ENCODE measurements at places on chromosomes 2 and 18.

GRCh38 chr18:46260879-46261143, 156.6 kb downstream of the HAUS1 start:
- no peak for DNase-seq

- DNase-seq, result no peak
These were observed 32.8 kb upstream of the B3GNT7 start for GRCh38 chr2:231362555-231363184.

DNA sequence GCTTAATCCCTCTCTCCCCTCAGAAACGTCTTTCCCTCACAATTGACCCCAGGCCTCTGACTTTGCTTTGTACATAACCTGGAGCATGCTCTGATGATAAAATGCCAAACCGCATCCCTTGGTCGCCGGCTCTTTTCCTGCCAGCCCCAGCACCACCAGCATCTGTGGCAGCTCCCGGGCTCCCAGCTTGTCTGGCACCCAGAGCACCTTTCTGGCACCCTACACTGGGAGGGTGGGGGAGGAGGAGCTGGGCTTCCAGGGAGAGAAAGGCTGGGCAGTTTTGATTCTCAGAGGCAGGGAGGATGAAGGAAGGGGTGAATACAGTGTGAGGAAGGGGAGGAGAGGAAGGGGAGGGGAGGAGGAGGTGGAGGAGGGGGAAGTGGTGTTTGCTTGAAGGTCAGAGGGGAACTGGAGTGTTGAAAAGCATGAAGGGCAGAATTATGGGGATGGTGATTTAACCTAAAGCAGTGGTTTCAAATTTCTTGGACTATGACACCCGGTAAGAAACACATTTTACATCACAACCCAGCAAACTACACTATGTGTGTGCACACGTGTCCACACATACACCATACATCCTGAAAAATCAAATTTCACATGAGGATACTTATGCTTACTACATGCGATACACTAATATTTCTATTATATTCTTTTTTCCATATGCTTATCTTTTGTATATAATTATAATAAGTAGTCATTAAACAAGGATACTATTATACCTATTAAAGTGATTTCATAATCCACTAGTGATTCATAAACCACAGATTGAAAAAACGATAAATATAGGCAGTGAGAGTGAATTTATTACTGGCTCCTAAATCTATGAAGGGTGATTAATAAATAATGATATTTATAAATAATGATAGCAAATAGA, 30.0 kb upstream of the IGFBP2 start:
- no peak for DNase-seq

- no peak for DNase-seq
These were observed 48.2 kb downstream of the KCMF1 start for GRCh38 chr2:85019121-85019520.

DNA sequence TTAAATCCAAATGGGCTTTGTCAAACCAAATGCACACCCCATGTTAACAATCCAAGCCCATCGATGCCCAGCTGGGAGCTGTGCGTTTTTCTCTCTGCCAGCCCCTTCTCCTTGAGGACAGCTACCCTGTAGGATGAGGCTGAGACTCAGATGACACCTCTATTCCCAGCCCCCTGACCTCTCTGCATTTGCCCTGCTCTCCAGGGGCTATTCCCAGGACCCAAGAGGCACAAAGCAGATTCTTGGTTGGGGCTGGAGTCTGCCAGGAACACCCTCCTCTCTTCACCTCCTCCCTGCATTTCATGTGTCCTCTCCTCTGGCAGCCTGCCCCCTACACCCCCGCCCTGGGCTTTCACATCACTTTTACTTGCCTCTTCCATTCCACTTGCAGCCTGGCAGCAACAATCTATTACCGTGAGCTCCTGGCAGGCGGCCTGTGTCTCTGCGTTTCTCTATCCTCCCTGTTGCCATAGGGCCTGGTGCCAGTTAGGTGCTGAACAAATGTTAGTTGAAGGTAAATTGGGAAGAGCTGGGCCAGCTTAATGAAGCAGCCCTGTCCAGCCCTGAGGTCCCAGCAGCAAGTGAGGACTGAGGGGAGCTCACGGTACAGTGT, 51.8 kb downstream of the ADD2 start:
- DNase-seq, result no peak

GRCh38 chr2:46086578-46087070, 210.6 kb upstream of the EPAS1 start:
- DNase-seq, result no peak

GRCh38 chr2:70620020-70620419, 66.4 kb upstream of the TGFA start:
- DNase-seq, result no peak

DNA sequence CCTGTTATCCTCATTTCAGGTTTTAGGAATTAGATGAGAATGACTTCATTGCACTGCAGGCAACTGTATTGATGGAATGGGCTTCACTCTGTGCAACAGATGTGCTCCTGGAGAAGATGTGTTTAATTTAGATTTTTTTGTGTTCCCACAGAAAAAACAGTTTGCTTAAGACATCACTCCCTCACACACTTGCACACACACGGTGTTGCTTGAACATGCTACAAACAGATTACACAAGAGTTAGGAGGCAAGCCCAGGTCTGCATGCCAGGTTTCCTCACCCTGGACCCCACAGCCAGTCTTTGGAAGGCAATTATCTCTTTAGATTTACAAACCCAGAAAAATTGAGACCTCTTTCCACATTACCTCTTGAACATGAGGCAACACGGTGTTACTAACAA, 93.7 kb upstream of the KLHL29 start:
- DNase-seq, result no peak

- no peak for DNase-seq
These were observed 80.7 kb upstream of the CD28 start for GRCh38 chr2:203625701-203626100.

DNA sequence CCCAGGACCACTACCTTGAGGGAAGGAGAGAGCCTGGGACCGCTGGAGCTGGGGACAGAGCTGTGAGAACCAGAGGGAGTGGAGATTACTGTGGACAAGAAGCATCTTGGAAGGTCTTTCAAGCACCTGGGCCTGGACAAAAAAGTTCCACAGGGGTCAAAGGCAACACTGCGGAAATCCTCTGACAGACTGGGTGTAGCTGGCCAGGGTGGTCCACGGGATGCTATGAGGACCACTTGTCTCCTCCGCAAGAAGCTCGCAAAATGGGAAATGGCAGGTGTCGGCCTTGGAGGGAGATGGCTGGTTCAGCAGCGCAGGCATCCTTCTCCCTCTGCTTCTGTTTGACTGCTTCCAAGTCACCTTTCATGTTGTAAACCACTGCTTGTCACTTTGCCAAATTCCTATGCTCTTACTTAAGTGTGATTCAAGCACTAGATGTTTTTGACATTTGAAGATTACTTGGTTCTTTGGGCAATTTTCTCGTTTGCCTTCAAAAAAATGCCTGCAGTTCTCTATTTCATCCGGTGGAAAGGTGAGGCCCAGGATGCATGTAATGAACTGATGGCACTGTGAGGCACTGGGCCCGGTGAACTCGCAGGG, 27.7 kb downstream of the KLHL29 start:
- DNase-seq, result no peak

GRCh38 chr18:22694954-22695353, 238.2 kb upstream of the RBBP8 start:
- DNase-seq, result no peak

GRCh38 chr2:177530561-177530960, 138.0 kb downstream of the AGPS start:
- peak; percentile 8 for DNase-seq

- no peak for DNase-seq
These were observed 20.6 kb downstream of the EIF4E2 start for GRCh38 chr2:232571026-232571474.

- DNase-seq, result no peak
These were observed 392.8 kb upstream of the GALNT5 start for GRCh38 chr2:156864753-156865152.

GRCh38 chr2:47072728-47073191, 82.3 kb downstream of the STPG4 start:
- peak; percentile 75 for DNase-seq

- no peak for DNase-seq
These were observed 67.4 kb upstream of the STAM2 start for GRCh38 chr2:152242787-152243472.

DNA sequence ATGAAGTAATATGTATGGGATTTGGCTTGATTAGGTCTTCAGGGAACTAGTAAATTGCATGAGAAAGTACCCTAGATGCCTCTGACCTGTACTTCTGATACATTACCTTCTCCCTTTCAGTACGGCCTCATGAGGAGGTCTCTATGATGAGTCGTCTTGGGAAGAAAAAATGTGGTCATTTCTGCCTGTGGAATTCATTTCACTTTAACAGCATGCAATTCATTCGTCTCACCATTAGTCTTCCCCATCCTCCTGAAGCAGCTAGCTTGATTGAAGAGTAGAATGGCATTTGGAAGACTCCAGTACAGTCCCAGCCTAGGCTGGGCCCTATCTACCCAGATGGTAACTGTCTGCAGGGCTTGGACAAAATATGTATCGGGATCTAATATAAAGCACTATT, 52.2 kb downstream of the TMX3 start:
- DNase-seq, result no peak

DNA sequence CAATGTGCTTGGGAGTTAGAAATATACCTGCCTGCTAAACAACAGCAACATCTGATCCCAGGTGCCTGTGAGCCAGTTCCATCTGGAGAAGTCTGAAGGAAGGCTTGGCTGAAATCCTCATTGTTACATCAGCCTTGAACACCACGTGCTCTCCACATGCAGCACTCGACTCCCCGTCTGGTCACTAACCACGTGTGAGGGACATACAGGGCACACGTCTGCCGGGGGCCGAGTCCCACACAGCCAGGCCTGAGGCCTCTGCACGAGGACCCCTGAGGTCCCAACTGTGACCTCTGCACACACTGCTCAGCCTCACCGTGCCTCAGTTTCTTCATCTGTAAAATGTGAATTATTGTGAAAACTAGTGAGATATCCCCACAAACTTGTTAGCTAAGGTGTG, 236.5 kb upstream of the SALL3 start:
- no peak for DNase-seq

DNA sequence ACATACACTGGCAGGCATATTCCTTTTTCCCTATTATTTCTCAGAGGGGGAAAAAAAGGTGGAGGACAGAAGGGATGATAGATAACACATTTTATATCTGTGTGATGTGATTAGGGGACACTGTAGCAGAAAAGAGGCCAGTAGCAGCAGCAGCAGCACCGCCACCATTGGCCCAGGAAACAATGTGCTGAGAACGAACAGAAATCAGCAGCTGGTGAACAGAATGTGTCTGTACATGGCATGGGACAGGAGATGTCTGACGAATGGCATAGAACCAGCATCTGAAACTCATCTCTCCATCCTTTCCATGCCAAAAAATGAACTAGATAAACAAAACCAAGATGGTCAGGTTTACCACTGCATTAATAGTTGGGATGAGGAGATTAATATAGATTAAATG, 936.1 kb upstream of the ACVR2A start:
- peak; percentile 35 for DNase-seq

DNA sequence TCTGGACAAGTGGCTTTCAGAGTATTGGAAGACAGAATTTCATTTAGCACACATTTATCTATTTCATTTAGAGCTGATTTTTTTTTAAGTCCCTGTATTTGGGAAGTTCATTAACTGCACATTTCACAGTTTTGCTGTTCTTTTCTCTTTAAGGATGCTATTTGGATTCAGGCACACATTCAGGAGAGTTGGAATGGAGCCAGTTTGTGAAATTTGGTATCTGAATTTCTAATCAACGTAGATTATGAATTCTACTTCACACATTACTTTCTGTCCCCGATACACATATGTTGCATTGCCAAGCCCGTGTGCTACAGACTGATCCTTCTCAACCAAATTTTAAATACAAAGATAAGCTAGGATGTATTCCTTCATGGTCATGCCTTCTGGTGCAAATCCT, 503.9 kb downstream of the IRS1 start:
- no peak for DNase-seq

DNA sequence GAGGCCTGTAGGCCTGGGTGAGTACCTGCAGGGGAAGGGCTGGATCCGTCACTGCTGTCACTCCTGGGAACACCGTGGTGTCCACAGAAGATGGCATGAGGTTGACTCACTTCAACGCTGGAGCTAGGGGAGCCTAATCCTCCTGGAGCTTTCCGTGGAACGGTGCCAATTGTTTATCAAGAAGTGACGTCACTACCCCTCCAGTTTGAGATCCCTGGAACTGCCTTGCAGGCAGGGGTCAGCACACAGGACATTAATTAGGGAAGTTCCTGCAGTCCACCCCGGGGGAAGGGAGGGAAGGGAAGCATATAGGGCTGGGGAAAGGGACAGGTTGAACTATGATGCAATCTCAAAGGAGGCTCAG, 408.6 kb downstream of the GALR1 start:
- DNase-seq, result no peak

- DNase-seq, result no peak
These were observed 12.3 kb downstream of the CALCRL start for GRCh38 chr2:187435756-187436155.

DNA sequence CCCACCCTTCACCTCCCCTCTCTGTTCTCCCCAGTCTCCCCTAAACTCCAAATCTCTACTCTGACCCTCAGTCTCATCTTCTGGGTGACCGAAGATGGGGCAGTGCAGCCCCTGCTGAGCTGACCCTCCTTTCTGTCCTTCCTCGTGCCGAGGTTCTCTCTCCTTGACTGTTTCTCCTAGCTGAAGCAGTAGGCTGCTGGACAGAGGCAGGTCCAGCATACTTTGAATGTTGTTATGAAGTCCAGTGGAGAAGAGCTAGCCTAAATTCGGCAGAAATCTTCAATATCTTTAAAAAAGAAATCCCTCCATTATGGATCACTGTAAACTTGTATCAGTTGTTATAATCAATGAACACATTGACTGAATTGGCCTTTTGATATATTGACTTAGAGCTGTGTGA, 63.2 kb downstream of the RRM2 start:
- no peak for DNase-seq

GRCh38 chr2:183564726-183565125, 440.5 kb downstream of the NUP35 start:
- no peak for DNase-seq

- DNase-seq, result no peak
These were observed 35.2 kb downstream of the SP140L start for GRCh38 chr2:230362030-230362691.

GRCh38 chr2:228549441-228550007, 368.0 kb upstream of the SPHKAP start:
- DNase-seq, result no peak

- DNase-seq, result no peak
These were observed 9.8 kb upstream of the MALT1 start for GRCh38 chr18:58661423-58661822.

GRCh38 chr2:157837851-157838441, 38.2 kb downstream of the ACVR1 start:
- peak; percentile 79 for DNase-seq

GRCh38 chr2:188024811-188025210, 266.9 kb upstream of the GULP1 start:
- no peak for DNase-seq

DNA sequence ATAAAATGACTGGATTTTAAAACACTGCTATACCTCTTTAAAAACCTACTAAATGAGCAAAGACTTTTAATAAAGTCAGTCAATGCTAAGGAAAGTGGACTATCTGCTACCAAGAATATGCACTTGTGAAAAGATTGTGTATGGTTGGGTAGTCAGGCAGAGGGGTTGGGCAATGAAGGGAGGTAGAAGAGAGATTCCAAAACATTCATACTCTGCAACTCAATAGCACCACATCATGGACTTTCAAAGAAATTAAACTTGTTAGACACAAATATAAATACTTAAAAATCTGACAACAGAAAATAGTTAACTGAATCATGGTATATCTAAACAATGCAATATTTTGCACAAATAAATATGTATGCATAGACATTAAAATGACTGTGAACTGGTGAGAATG, 139.9 kb upstream of the MAPRE2 start:
- no peak for DNase-seq

Measured in Ammon's horn (tissue), 1 donor.